ENCODE measurements at places on chromosomes 6 and 20.

DNA sequence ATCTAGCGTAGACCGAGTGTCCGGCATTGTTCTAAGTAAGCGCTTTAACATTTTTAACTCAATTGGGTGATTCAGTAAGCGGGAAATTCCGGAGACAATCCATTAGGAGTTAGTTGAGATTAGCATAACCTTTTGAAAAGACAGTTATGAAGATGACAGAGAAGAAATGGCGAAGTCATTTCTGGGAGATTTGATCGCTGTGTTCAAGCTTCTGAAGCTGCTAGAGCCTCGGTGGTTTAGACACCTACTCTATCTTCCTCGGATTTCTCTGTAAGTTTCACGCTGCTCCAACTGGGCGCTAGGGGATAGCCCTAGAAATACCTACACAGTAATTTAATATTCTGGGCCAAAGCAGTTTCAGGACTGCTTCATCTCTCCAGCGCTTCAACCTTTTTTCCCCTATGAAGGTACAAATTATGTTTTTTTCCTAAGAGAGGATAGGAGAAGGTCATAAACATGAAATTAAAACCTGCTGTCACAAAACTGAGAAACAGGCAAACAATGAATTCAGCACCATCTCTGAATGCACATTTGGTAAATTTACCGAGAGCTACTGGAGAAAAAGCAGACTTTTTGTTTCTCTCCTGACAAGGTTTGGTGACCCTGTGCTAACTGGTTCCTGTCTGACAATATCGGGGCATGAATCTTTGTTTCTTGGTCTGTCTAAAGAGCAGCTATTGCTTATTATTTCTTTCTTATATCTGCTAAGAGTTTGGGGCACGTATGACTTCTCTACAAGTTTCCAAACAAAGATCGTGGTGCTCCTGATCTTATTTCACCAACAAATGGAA lies 22.4 kb downstream of the ZNF311 start:
- DNase-seq = no peak

DNA sequence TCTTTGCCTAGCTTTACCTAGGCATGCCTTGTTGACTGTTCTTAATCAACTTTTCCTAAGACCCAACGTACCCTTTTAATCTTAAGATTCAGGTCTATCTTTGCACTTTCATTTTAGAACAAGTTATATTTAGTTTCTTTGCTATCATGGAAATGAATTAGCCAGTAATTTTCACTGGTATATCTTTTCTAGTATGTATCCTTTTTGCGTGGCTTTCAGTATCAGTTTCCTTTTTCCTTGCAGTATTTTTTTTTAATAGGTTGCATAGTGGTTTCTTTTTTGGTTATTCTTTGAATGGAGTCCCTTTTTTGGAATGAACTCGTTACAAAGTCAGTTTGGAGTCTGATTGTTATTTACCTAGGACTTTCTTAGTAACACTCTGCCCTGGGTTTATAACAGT lies 7.3 kb downstream of the ANKEF1 start:
- DNase-seq = no peak

GRCh38 chr20:9054176-9054575 lies 14.7 kb upstream of the PLCB4 start:
- DNase-seq = no peak

DNA sequence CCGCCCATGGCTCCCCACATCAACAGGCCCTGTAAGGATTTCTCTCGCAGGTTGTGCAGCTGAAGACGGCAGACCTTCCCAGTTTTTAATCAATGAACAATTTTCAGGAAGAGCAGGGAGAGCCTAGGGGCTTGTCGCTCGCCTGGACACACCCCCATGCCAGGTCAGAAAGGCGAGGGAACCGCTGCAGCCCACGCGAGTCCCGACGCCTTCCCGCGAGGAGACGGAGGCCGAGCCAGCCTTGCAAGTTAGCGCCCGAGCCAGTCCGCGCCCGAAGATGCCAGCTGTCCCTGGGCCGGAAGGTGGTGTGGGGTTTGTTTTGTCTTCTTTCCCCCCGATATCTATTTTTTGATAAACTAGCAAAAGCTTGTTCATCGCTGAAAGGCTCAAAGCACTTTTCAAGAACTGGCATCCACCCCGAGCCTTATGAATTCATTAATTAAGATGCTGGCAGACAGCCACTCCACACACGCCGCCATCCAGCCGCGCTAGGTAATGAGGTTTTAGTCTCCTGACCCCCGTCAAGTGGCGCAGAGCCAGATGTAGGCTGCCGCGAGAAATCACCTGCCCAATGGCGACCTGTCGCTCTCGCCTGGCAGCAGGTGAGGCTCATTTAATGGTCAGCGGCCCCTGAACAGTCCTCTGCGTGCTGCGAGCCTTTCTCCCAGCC lies 6.6 kb downstream of the CCDC167 start:
- DNase-seq = no peak

DNA sequence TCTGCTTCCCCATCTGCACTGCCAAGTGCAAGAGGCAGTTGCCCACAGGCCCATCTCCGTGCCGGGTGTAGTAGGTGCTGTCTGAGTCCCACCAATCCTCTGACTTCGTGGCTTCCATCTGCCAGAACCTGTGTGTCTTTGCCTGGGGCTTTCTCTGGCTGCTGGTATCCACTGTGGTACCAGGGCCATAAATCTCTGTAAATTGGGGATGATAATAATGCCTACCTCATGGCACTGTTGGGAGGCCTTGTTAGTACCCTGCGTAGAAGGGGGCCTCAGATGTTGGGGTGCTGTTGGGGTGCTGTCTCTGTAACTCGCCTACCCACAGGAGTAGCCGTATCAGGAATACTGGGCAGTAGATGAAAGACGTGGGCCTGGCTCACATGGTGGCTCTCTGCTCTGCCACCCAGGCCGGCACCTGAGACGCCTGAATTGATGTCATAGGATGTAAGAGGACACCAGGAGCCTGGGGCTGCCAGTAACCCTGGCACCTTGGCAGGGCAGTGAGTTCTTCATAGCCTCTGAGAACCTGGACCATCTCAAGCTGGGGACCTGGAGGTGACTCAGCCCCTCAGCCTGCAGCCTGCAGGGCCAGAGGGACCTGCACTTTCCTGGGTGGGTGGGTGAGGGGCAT lies 94.1 kb upstream of the RNF24 start:
- no peak for DNase-seq

DNA sequence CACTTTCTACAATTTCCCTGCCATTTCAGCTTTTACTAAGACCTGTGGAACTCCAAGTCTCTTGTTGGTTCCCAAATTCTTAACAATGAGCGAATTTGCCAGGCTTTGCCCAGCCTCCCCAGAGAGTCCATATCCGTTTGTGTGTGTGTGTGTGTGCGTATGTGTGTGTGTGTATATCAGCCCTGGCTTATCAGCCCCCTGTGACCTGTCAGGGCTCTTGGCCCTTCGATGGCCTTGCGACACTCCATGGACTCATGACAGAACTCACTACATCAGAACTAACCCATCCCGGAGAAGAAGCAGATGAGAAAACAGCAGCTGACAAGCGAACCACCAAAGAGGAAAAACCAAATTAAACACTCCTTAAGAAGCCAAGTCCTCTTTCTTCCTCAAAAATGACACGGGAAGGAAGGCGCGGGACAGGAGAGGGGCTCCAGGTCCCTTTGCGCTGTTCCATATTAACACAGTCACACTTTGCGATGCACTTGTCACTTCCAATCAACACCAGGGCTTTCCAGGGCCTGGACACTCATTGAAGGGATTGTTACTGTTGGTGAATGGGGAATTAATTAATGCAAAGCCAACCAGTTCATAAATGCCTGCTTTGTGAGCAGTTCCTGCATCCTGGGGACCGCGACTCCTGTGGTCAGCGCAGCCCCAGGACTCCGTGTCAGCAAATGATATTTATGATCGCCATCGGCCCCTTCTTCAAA lies 524.0 kb downstream of the CD83 start:
- DNase-seq = no peak

GRCh38 chr6:20868397-20869096 lies 334.3 kb downstream of the CDKAL1 start:
- peak; percentile 98 for DNase-seq

DNA sequence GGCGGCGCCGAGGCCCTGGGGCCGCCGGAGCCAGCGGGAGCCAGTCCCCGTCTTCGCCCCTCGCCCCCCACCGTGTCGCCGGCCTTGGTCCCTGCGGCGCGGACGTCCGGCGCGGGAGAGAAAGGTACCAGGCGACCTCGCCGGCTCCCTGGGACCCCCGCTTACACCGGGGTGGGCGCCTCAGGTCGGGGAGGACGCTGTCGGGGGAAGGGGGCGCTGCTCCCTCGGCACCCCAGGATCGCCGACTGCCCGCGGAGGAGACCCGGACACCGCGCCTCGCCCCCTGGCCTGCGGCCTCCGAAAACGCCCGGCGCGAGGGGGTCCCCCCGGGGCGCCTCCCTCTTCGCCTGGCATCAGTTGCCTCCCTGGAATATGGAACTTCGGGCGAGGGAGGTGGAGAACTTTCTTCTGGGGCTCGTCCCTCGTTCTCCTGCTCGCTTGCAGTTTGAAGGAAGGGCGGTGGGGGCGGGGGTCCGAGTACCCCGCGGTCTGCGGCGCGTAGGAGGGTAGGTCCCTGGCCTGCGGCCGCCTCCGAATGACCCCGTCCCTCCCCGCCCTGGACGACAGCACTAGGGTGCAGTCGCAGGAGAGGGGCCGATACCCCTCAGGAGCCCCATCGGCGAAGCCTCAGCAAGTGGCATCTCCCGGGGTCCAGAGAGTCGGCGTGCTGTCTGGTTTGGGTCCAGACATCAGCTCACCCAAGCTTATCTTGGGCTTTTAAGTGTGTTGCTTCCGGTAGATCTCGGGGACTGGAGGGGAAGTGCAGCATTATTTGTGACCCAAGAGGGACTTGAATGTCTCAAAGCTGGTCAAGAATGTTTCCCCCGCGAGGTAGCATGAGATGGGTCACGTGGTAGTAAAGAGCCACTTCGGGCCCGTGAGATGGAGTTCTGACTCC lies 549 bp downstream of the ANKRD6 start:
- no peak for DNase-seq

DNA sequence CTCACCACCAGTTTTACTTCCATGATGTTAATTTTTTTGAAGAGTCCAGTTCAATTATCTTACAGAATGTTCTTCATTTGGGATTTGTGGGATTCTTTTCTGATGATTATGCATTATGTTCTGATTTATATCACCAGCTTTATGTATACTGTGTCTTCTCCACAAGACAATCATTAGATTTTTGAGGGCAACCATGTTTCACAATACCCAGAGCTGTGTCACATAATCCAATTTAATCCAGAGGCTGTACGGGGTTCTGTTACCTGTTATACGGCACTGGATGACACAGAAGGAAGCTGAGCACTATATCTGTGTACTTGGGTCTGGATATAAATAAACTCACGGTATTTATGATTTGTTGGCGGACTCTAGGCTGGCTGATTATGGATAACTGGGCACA lies 41.6 kb upstream of the RPN2 start:
- no peak for DNase-seq

DNA sequence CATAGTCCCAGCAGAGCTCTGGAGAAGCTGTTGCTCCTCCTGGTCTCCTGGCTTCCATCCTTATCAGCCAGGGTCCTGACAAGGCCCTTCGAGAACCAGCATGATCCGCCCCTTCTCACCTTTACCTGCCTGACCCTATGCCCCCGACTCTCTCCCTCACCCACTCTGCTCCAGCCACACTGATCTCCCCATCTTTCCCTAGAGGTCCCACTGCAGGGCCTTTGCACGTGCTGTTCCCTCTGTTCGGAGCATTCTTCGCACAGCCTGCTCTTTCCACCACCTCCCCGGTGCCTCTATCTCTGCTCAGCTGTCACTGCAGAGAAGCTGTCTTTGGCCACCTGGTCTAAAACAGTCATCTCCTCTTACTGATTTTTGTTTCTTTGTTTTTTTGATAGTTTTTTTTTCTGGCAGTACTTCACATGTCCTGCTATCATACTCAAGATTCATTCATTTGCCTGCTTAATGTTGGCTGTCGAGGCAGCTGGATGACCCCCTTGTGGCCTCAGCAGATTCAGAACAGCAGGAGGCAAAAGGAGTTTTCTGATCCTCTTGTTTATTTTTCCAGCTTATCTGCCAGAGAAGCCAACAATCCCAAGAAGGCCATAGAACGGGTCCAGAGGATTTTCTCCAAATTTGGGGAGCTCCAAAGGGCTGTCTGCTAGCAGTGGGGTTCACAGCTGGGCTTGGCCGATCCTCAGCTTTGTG lies 1.6 kb upstream of the PTGIS start:
- DNase-seq = no peak

DNA sequence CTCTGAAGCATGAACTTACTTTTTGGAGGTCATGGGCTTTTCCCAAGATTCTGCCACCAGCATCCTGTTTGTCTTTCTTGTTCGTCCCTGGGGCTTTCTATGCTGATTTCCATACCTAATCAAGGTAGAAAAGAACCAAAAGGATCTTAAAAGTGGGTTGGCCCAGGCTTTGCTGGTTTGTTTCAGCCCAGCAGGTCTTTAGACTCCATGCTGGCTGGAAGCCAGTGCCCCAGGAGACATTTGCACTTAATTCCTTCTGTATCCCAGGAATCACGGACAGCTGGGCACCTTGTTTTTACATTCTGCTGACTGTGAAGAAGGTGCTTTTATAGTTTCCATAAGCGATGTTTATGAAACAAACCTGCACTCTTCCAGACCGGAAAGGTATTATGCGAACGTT lies 195.9 kb downstream of the CDH4 start:
- no peak for DNase-seq
